EL (cell line): ENCODE measurements at places on chromosomes 1 and 21.

GRCh38 chr1:70552662-70553566, 141.8 kb downstream of the CTH start:
- DNase-seq, result no peak

GRCh38 chr21:29184037-29184436, 53.6 kb downstream of the MAP3K7CL start:
- no peak for DNase-seq

- peak; percentile 40 for DNase-seq
Observed at GRCh38 chr1:55039342-55040082, at the start of gene PCSK9. Gene PCSK9, plus strand, starts transcription at chr1:55039548. Its CDS starts 290 bp downstream, at chr1:55039838.

DNA sequence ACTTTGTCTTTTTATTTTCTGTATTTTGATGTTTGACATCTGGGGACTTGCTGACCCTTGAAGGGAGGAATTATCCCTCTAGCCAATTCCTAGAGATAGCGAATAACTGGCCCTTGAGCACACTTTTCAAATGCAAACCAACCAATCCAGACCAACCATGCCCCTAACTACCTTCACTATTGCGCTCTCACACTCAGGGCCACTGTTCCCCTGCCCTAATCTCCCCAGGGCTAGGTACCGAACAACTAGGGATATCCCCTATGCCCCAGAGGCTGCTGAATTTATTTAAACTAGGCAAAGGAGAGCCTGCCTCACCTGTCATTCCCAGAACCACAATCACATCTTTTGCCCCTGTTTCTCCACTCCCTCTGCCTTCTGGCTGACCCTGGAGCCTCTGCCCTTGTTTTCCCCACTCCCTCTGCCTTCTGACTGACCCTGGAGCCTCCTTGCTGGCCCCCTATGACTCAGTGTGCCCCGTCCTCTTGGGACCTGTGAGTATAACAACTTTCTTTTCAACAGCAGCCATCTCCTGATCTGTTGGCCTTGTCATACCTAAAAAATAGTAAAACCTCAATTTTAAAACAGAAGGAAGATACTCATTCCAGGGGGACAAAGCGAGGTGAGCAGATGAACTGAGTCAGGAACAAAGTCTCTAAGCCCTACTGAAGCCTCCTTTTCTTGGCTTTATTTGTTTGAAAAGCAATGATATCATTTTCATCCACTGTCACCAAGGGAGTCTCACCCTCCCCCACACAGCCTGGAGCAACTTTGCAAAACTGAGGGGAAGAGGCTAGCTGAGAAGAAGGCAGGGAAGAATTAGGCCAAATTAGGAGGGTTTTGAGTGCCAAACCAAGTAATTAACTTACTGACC, 115.5 kb downstream of the NMNAT2 start:
- no peak for DNase-seq

- no peak for DNase-seq
Observed at GRCh38 chr1:14590411-14591180, 7.9 kb upstream of the KAZN start.

DNA sequence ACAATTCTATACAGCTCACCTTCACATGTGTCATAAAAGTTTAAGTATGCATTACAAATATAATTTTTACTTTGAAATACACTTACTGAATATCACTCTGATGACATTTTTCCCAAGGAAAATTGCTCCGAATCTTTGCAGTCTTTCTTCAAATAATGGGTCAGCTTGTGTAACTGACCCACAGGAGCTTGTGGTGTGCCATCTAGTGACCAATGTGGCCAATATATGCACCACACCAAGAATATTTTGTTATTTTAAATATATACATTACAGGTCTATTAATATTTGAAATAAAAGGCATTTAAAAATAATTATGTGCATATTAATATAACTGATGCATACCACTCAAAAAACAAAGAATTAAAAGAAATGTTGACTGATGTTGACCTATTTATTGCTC, 271.4 kb downstream of the TBX15 start:
- DNase-seq, result no peak

DNA sequence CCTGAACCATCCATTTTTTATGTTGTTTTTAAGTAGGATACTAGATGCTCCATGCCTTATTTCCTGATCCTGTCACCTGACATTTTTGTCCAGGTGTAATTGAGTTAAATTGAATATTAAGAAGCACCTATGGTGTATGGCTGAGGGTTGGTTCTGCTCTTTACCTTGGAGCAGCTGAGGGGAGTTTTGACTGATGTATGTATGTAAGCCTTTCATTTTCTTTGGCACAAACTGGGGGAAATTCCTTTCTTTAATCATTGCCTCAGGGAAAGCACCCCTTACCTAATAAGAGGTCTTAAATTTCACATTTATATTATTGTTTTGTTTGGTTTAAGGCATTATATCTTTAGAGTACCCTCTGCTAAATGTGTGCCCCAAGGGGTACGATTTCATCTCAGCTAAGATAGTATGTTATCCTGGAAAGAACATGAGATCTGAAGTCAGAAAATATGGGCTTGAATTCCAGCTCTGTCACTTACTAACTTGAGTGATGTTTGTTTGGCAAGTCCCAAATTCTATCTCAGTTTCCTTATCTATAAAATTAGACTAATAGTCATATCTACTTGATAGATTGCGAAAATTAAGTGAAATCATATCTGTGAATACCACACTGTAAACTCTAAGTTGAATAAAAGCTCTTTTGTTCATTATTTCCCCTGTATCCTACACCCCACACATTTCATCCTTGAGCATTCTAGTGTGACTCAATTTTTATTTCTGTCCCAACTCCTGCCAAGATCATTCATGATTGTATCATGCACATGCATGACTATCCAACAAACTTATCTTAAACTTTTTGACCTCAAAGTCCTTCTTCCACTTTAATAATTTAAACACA, 57.7 kb upstream of the NUF2 start:
- DNase-seq, result no peak

DNA sequence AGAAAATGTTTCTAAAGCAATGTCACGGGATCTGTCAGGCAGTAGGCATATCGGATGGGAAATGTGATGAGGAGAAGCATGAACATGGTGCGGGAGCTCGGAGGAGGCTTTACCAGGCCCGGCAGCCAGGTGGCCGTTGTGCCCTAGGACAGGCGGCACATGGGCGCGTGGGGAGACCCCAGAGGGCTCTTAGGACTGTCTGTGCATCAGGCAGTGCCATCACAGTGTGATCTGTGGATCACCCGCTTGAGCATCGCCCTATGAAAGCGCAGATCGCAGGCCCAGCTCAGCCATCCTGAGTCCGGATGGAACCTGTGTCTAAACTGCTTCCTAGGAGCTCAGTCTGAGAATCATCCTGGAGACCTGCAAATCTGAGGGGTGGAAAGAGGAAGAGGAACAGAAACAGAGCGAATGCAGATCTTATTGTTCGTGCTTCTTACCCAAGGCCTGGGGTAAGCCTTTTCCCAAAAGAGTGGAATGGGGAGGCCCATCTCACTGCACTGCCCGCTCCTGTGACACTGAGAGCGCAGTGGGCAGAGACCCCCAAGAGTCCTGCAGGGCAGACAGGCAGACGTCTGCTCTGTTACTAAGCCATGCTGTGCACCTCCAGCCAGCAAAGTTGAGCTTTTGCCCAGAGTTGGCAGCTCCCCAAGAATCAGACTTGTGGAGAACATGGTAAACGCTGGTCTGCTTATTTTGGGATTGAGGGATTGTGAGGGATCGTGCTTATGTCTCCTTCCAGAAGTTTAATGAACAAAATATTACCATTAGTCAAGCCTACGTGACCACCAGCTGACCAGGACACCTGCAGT, 251.0 kb downstream of the RHOU start:
- no peak for DNase-seq

DNA sequence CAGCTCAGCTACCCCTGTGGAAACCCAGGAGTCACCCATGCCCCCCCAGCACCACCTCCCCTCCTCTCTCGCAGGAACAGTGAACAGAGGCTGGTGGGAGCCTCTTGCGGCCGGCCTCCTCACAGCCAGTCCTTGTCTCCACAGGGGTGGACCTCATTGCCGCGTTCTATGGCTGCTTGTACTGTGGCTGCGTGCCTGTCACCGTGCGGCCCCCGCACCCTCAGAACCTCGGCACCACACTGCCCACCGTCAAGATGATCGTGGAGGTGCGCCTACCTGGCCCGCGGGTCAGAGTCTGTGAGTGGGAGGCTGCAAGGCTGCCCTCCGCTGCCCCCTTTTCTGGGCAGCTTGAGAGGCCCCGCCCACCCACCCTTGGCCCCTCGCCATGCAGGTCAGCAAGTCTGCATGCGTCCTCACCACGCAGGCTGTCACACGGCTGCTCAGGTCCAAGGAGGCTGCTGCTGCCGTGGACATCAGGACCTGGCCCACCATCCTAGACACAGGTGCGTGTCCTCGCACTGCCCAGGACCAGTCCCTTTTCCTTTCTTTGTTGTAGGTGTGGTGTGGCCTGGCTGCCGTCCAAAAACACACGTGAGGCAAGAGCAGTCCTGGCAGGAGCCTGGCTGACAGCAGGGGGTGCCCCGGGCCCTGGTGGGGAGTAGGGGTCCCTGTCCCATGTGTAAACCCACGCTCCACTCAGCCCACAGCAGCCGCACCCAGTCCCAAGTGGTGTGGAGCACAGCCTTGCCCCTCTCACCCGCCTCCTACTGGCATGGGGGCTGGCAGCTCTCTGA, 50.3 kb downstream of the S100B start:
- DNase-seq, result no peak

DNA sequence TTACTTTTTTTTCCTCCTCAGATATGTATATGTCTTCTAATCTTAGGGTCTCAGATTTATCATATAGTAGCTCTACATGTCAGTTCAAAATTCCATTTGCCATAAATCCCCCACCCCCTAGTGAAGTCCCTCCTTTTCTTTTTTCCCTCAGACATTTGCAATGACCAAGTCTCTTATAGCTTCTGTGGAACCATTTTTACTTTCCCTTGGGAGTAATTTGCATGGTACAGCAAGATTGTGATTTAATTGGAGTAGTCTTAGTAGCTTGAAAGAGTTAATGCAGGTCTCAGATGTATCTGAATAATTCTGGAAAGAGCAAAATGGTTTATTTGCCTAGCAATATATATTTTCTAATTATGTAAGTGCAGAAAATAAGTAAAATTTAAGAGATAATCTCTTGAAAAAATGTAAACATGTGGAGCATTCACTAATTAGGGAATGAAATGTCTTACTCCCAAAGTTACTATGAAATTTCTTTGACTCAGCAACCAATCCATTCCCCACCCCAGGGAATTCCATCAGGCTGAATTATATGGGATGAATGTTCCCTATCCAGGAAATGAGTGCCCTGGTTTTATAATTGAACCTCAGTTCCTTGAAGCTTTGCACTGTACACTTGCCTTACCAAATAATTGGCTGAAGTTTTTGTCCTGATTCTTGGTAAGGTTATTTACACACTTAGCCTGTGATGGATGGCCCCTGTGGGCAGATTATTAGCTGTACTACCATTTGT, 267.0 kb downstream of the DNM3 start:
- DNase-seq, result peak; percentile 51

GRCh38 chr1:101235216-101235695, 1.6 kb upstream of the S1PR1 start:
- no peak for DNase-seq

- peak; percentile 43 for DNase-seq
Observed at GRCh38 chr1:15246960-15247614, at the start of gene FHAD1. Gene FHAD1, plus strand, starts transcription at chr1:15247223. Its CDS starts 4,562 bp downstream, at chr1:15251785.

DNA sequence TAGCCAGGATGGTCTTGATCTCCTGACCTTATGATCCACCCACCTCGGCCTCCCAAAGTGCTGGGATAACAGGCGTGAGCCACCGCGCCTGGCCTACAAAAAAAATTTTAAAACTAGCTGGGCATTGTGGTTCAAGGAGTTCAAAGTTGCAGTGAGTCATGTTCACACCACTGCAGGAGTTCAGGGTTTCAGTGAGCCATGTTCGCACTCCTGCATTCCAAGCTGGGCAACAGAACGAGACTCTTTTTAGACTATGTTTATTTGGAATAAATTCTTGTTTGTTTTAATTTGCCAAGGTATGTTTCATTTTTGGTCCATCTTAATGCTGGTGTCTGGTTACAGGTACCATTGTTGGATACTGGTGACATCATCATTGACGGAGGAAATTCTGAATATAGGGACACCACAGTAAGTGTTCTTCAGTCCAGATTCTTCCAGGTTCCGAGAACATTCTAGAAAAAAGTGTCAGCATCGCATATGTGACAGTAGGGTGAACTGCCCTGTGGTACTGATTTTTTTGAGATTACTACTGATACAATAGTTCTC, 3.9 kb downstream of the PGD start:
- peak; percentile 73 for DNase-seq

DNA sequence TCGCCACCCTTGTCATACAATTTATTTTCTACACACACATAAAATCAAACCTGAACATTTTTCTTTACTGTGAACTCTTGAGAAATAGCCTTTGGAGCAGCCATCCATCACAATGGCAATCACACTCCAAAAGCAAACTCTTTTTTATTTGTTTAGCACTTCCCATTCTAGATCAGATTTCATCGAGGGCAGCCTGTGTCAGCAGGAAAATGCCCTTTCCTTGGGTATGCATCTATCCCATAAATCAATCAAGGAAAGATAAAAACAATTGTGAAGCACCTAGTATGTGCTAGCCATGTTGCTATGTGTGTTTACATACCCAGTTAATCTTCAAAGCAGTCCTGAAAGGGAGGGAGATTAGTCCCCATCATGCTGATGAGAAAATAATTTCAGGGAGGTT, 484.1 kb upstream of the USP24 start:
- DNase-seq, result no peak

DNA sequence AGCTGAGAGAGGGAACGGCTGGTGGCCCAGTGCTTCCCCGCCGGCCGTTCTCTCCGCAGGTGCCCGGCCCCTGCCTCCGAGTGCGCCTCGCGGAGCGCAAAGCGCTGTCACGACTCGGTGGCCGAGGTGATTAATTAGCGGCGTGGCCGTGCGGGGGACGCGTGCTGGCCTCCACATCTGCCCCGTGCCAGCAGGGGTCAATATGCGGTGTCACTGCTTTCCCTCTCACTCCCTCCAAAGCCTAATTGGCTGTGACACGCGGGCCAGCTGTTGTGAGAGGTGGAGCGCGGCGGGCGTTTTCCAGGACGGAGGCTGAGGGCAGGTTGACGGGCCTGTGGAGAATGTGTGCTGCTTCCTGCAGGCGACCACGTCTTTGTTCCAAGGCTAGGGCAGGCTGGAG, 239.0 kb downstream of the LMX1A start:
- no peak for DNase-seq

- no peak for DNase-seq
Observed at GRCh38 chr1:209866201-209866600, 38.4 kb downstream of the UTP25 start.

DNA sequence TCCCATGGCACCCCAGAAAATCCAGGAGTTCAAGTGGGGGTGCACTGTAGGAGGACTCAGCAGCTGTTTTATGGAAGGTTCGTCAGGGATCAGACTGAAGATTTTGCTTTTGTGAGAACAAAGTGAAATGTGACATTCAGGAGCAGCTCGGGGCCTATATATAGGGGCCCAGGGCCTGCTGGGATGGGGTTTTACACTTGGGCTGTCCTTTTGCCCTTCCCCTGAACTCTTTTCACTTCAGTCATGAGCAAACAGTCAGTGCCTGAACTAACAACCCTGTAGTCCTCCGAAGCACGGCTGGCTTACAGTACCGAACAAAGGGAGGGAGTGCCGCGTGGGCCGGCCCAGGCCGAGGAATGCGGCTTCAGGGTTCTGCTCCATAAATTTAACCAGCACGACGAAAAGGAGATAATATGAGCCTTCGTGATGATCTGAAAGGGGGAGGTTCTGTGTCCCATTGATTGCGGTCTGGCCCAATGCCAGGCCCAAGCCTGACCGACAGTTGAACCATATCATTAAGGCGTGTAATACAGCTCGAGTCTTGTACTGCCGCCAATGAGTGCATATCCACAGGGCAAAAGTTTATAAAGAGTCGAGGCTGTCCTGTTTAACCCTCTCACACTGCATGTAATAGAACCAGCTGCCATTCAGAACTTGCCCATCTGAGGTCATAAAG, 139.9 kb downstream of the DHRS3 start:
- peak; percentile 98 for DNase-seq
